ENCODE measurements at places on chromosomes 7 and 10. TPM values are rescaled to one million over a fixed set of nuclear protein-coding genes. Genes with fewer than 3 reads are reported as not detected.
A peak's percentile ranks its signal among the peaks of the same experiment; 100 is the strongest.

- DNase-seq: no peak
- H3K4me1 ChIP-seq: no peaks in the 10 kb centered on the region
- no peaks in the 10 kb centered on the region for H3K27me3 ChIP-seq
- H3K27ac ChIP-seq: no peak overlapping the region
- H3K4me3 ChIP-seq: no peak overlapping the region
Measured at GRCh38 chr7:131279044-131279443, 48.6 kb upstream of the MKLN1 start.

Gene ADAM22
- total RNA-seq: 17.3 TPM

- H3K4me3 ChIP-seq: no peak overlapping the region
- no peak overlapping the region for H3K27ac ChIP-seq
- no peak for DNase-seq
- no peaks in the 10 kb centered on the region for H3K4me1 ChIP-seq
Measured at GRCh38 chr10:90605506-90605905, 252.3 kb downstream of the HTR7 start.

DNA sequence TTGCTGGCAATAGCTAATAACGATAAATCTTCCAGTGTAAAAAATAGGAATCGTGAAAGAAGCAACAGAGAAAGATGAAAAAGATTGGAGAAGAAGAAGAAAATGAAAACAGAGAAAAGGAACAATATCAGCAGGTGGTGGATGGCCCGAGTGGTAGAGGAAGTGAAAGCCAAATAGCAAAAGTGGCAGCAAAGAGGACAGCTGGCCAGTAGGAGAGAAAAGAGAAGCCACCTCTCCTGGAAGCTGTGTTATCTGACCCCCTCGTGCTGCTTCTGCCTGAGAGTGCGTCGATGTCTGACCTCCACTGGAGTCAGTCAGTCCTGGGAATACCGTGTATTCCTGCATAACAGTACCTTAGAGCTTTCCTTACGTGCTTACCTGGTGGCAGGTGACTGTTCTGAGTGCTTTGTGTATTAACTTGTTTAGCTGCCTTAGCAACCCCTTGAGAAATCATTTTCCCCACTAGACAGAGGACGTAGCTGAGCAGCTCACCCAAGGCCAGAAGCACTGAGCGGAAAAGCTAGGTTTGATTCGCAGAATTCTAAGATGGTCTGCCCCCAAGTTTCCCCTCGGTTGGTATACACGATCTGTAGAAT, 88.3 kb downstream of the CHN2 start:
- no peaks in the 10 kb centered on the region for H3K36me3 ChIP-seq
- H3K4me1 ChIP-seq: no peaks in the 10 kb centered on the region
- H3K27me3 ChIP-seq: no peaks in the 10 kb centered on the region
- H3K4me3 ChIP-seq: no peak overlapping the region

DNA sequence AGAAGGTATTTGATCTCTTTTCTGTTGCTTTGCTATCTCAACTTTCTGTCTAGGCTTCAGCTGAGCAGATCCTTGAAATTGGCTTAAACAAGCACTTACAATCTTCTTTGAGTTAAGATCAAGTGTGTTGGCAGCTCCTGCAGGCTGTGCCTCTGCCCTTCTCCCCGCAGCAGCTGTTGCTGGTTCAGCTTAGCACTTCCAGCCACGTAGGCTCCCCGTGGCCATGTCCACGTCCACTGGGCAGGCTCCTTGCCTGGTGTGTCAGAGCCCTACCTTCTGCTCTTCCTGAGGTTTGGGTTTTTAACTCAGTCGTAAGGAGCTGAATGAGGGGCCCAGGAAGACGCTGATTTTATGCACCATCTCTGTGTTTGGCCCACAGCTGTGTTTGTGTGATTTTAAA, 47.2 kb downstream of the CAMK1D start:
- H3K27me3 ChIP-seq: no peaks in the 10 kb centered on the region
- DNase-seq: no peak
- H3K36me3 ChIP-seq: no peaks in the 10 kb centered on the region

Gene PDZD7
- total RNA-seq: 0.64 TPM

DNA sequence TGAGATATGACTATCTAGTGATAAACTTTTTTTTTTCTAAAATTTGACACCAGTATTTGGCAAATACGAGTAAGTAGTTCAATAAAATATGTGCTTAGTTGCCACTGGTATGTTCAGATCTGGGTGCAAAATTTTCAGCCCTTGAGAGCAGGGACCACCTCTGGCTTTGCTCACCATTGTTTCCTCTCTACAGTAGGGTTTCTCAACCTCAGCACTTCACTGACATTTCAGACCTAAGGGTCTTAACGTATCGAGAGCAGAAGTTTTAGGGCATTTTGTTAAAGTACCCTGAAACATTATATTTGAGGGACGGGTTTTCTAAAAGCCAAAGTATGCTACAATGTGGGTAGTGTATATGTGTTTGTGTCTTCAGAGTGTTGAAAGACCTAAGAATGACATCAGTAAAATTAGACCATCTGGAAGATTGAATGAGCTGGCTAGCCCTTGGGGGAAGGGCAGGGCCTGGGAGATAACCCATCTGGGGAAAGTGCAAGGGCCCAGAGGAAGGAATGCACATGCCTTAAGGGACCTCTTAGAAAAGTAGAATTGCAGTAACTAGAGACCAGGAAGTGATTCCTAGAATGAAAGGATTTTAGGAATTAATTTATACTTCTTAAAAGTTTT, 11.8 kb downstream of the BZW2 start:
- no peak overlapping the region for H3K4me3 ChIP-seq
- no peaks in the 10 kb centered on the region for H3K36me3 ChIP-seq
- peaks cover 9% of the 10 kb centered on the region for H3K4me1 ChIP-seq
- no peak overlapping the region for H3K27ac ChIP-seq
- DNase-seq: peak; percentile 21
- no peaks in the 10 kb centered on the region for H3K27me3 ChIP-seq

DNA sequence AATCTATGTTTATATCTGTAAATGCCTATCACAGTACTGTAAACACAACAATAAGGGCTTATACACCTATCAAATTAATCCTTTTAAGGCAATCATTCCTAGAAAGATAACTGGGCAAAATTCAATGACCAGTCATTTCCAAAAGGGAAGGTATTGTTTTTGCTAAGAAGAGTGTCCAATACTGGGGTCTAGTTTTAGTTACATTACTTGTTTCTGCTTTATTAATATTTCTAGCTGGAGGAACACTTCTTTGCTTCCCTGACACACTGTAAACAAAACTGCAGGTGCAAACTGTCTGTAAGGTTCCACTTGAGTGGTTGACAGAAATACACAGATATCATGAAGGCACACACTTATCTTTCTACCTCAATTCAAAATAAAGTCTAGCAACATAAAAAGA, 84.2 kb upstream of the FAM133B start:
- H3K4me3 ChIP-seq: no peak overlapping the region
- no peak for DNase-seq
- no peak overlapping the region for H3K27ac ChIP-seq
- no peaks in the 10 kb centered on the region for H3K36me3 ChIP-seq
- no peaks in the 10 kb centered on the region for H3K27me3 ChIP-seq

Gene CHRM2
- total RNA-seq: 12.0 TPM

Gene EBF3
- 1.1 TPM for total RNA-seq

GRCh38 chr10:4066581-4067390, 281.8 kb upstream of the KLF6 start:
- no peak overlapping the region for H3K4me3 ChIP-seq
- no peaks in the 10 kb centered on the region for H3K36me3 ChIP-seq
- H3K27ac ChIP-seq: peak overlapping the region; percentile 91
- H3K4me1 ChIP-seq: peaks cover 66% of the 10 kb centered on the region

Gene CYP3A5
- total RNA-seq: 543 TPM

GRCh38 chr10:79243181-79244067, 103.8 kb upstream of the PPIF start:
- no peaks in the 10 kb centered on the region for H3K36me3 ChIP-seq
- no peaks in the 10 kb centered on the region for H3K27me3 ChIP-seq
- H3K4me1 ChIP-seq: peaks cover 77% of the 10 kb centered on the region
- H3K4me3 ChIP-seq: peak overlapping the region; percentile 27
- DNase-seq: peak; percentile 63
- H3K27ac ChIP-seq: peak overlapping the region; percentile 80

Gene SEMA3C
- 34.0 TPM for total RNA-seq

GRCh38 chr7:7251742-7252141, 69.4 kb downstream of the C1GALT1 start:
- DNase-seq: no peak
- H3K27ac ChIP-seq: peak overlapping the region; percentile 17
- H3K36me3 ChIP-seq: no peaks in the 10 kb centered on the region
- H3K4me1 ChIP-seq: no peaks in the 10 kb centered on the region
- H3K4me3 ChIP-seq: no peak overlapping the region

- no peak for DNase-seq
- no peaks in the 10 kb centered on the region for H3K36me3 ChIP-seq
- H3K4me1 ChIP-seq: no peaks in the 10 kb centered on the region
- H3K27me3 ChIP-seq: no peaks in the 10 kb centered on the region
- peak overlapping the region; percentile 62 for H3K27ac ChIP-seq
Measured at GRCh38 chr7:28107960-28108359, 72.6 kb downstream of the JAZF1 start.

Gene PKD2L1
- not detected for total RNA-seq

Gene ZNF394
- 37.4 TPM for total RNA-seq

DNA sequence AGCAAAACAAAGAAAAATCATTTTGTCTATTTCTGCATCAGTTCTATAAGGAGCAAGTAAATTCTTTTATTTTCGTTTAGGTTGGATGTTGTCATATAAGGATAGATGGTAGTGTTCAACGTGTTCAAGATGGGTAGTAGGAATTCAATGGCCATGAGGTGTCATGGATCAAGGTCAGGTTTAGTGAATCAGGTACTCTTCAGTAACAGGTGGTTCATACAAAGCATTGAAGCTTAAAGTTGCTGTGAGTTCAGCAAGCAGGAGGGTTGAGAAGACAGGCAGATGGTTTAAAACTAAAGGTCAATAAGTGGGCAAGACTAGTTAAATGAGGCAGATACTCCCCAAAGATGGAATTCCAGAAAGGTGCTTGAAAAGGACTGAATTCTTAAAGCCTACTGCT, 5.6 kb downstream of the LUC7L2 start:
- no peak overlapping the region for H3K4me3 ChIP-seq
- H3K4me1 ChIP-seq: peaks cover 19% of the 10 kb centered on the region
- no peak for DNase-seq
- no peaks in the 10 kb centered on the region for H3K36me3 ChIP-seq
- no peaks in the 10 kb centered on the region for H3K27me3 ChIP-seq

Gene C10orf143
- 3.8 TPM for total RNA-seq

Gene BHLHA15
- not detected for total RNA-seq

DNA sequence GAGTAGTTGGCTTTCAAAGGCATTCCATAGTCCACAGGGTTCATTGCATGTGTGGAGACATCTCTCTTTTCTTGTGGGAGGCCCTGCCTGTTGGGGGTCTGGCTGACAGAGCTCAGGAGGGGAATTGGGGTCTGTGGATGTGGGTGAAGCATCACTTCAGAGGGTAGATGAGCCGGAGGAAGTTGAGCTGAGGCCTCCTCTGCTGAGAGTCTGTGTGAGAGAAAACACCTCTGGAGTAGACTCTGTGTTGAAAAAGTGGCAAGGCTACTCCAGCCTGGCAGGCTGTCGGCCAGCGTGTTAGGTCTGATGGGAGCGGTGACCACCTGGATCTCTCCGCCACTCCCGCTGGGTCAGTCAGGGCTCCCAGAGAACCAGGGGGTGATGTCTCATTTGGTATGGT, 358.0 kb upstream of the MGMT start:
- no peak for DNase-seq
- H3K27me3 ChIP-seq: no peaks in the 10 kb centered on the region
- H3K36me3 ChIP-seq: no peaks in the 10 kb centered on the region
- no peak overlapping the region for H3K27ac ChIP-seq
- H3K4me1 ChIP-seq: no peaks in the 10 kb centered on the region

DNA sequence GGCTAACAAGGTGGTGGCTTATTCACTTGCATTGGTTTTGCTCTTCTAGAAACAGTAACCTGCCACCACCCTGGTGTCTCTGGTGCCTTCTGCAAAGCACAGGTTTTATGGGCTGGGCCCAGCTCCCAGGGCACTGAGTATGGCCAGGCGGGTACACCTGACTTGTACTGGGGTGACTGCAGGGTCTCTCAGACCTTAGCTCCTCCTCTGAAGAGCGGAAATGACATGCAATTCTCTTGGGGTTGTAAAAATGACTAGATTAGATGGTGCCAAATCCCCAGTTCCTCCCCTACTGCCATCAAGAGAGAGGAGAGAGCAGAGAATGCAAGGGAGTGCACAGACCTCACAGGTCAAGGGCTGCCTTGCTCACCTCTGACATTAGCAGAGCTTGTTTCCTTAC, 14.7 kb downstream of the ESYT2 start:
- no peaks in the 10 kb centered on the region for H3K36me3 ChIP-seq
- H3K27me3 ChIP-seq: no peaks in the 10 kb centered on the region
- DNase-seq: no peak

Gene CLRN3
- total RNA-seq: 35.2 TPM

Gene SFRP5
- 4.6 TPM for total RNA-seq

- DNase-seq: no peak
- no peak overlapping the region for H3K27ac ChIP-seq
Measured at GRCh38 chr7:19203686-19204085, 58.5 kb upstream of the FERD3L start.

- no peak overlapping the region for H3K4me3 ChIP-seq
- H3K4me1 ChIP-seq: no peaks in the 10 kb centered on the region
- no peak for DNase-seq
- no peaks in the 10 kb centered on the region for H3K36me3 ChIP-seq
- no peak overlapping the region for H3K27ac ChIP-seq
Measured at GRCh38 chr10:6610647-6611046, 30.6 kb upstream of the PRKCQ start.

Gene PIK3CG
- total RNA-seq: 13.1 TPM
